Mesothelial cell of epicardium (in vitro differentiated cells): ENCODE measurements at places on chromosomes 5 and 9. TPM values are rescaled to one million over a fixed set of nuclear protein-coding genes. Genes with fewer than 3 reads are reported as not detected.

GRCh38 chr9:13863112-13863511 is 450.8 kb downstream of the NFIB start:
- DNase-seq, result no peak

- no peak for DNase-seq
These were observed 12.1 kb upstream of the PCDHB1 start for GRCh38 chr5:141039061-141039460.

DNA sequence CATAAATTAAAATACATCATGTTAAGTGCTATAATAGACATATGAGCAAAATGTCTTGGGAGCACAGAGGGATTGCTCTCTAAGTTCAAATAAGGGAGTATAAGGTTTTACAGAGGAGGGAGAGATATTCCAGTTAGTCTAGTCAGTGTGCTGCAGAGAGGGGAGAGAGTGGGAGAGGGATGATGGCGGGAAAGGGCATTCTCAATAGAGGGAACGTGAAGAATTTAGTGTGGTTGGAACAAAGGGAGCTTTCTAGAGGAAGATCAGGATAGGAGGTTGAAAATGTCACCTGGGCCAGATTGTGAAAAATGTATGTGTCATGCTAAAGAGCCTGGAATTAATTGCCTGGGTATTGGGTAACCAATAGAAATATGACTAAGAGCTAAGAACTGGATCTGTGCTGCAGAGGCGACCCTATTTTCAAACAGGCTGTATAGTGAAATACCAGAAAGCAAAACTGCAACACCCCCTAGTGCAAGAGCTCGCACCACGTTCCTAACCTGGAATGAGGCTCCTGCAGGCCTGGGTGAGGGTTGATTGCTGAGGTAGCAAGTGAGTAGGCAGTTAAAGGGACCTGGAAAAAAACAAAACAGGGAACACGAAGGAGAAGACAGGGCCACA is 791.8 kb upstream of the C9orf72 start:
- DNase-seq, result no peak

DNA sequence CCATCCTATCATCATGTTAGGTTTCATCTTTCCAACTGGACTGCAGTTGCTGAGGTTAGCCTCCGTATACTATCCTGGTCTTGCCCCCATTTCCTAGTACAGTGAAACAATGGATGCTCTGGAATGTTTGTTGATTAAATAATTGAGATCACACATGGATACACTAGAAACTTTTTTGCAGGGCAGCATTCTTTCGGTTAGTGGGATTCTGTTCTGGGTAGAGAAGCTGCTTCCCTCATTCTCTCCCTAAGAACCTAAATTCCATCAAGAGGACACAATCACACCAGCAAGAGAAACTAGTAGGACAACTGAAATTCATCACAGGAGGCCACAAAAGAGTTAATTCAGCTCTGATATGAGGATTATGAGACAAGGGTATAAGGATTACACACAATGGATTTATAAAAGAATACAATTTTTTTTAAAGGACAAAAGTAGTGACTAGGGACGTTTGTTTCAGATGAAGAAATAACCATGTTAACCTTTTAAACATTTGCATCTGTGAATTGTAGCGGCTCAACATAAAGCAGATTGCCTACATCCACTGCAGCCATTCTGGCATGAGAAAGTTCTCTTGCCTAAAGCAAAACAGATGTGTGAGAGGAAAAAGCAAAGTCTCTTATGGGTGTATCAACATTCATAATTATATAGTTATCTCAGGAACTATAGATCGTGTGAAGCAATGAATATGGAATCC is 162.7 kb upstream of the LHFPL2 start:
- DNase-seq, result no peak

ANKRD20A1 gene
- total RNA-seq, result 2.6 to 6.8 TPM (median 6.5 TPM) in 3 replicates

DNA sequence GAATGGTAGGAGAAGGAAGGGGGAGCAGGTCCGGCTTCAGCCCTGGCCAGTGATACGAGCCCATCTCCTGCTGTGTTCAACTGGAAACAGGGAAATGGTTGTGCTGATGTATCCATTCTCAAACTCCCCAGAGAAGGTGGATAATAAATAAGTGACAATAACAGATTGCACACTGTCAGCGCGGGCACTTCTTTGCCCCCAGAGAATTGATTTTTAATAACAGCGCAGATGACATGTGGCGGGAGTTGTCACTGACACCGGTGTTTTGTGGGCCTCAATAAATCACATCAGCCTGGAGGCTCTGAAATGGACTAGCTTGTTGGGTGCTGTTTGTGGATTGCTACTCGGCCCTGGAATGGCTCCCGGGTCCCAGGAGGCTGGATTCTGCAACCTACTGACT is 141.4 kb upstream of the PANK3 start:
- no peak for DNase-seq

- DNase-seq, result no peak
These were observed 87.3 kb downstream of the CFAP90 start for GRCh38 chr5:7763621-7764072.

KIF20A gene
- 24.4 to 27.0 TPM (median 26.8 TPM) in 3 replicates for total RNA-seq

DNA sequence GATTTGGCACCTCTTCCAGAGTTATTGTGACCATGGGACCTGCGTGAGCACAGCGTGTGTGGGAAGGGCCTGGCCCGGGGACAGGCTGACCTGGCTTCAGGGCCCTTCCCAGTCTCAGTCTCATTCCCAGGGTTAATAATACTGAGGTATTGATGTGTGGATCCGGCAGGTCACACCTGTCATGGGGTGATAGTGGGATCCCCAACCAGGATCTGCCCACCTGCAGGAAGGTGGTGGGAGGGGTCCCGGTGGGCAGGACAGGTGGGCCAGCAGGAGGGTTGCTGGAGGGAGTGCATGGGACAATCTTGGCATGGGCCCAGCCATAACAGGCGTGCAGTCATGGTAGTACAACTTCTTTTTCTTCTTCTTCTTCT is 55.4 kb downstream of the COL15A1 start:
- DNase-seq, result no peak

BAG1 gene
- 48.0 to 49.6 TPM (median 48.4 TPM) in 3 replicates for total RNA-seq

DNA sequence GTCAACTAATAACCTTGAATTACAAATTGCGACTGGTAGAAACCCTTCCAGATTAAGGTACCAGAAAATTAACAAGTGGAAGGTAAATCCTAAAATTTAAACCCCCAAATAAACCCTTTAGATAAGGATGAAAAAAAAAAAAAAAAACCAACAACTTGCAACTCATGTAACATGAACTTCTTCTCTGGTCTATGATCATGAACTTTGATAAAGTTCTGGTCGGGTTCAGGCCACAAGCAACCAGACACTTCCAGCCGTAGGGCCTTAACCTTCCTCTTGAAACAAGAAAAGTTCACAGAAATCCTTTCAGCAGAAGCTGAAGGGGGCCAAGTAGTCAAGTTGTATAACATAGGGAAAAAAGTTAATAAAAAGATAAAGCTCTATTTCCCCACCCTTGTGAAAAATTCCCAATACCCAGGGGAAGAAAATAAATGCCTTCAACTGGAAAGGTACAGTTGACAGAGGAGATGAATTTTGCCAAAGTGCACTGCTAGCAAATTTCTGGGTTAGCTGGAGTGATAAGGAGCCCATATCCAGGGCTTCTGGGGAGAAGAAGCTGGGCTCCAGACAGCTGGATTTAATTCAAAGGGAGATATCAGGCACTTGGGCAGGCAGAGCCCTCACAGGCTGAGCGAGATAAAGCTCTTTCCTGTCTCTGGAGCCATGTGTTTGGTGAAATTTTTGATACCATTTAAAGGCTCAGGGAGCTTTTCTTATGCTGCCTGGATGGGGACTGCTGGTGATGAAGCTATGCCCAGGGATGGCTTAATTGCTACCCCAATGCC is 234.2 kb upstream of the PANK3 start:
- DNase-seq, result no peak

CARTPT gene
- total RNA-seq, result not detected in 3 replicates

- no peak for DNase-seq
These were observed 19.3 kb upstream of the GZMK start for GRCh38 chr5:55004729-55005128.

- DNase-seq, result no peak
These were observed 306.6 kb upstream of the KIF2A start for GRCh38 chr5:61999371-61999770.

DNA sequence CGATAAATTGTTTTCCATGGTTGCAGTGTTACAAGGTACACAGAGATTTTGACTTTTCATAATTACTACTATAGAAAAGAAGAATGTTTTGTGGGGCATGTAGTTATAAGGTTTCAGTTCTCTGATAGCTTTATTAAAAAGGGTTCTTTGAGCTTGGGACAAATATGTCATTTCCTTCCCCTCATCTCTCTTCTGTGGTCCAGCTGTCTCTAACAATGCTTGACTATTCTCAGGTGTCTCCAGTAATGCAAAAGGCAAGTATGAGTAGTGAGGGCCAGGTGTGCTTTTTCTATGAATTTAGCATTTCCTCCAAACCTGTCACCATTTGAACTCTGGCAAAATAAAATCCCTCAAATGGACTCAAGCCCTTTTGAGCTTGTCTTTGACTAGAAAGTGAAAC is 84.3 kb downstream of the SLF1 start:
- no peak for DNase-seq

DNA sequence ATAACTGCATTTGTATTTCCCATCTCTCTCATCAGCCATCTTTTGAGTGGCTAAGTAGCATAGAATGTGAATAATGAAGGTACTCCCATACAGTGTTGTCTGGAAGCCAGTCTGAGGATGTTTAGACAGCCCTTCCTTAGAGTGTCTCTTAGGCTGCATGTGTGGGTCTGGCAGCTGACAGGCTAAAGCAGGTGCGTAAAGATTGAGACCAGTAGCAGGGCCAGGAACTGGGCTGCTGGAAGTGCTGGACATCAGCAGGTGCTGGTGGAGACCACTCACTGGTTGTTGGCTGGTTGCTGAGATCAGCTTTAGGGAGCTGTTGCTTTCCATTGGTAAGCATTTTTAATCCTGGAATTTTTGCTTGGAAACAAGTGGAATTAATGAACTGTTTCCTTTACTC is 197.5 kb downstream of the PCSK5 start:
- DNase-seq, result no peak

STK32A gene
- 3.3 to 6.3 TPM (median 3.5 TPM) in 3 replicates for total RNA-seq

- DNase-seq, result no peak
These were observed 5.2 kb downstream of the TNFAIP8 start for GRCh38 chr5:119360905-119361593.
